ENCODE measurements at places on chromosomes 4 and X.

DNA sequence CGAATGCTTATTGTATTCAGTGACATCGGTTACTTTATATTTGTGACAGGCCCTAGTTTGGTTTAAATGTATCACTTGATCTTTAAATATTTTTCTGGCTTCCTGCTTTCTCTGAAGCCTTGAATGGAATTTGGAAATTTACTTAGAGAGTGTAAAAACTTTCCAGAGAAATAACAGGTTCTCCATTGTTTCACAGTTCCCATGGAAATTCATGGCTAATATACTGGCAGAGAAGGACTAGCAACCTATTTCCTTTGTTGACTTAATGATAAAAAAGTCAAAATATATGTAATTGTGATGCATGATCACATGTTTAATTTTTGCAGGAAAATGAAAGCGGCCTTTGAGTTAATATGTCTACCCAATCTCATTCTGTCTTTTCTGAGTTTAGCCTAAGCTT is 13.2 kb downstream of the NEIL3 start:
- DNase-seq = no peak

GRCh38 chrX:48936429-48937053 is 17.7 kb upstream of the PIM2 start:
- DNase-seq = no peak

DNA sequence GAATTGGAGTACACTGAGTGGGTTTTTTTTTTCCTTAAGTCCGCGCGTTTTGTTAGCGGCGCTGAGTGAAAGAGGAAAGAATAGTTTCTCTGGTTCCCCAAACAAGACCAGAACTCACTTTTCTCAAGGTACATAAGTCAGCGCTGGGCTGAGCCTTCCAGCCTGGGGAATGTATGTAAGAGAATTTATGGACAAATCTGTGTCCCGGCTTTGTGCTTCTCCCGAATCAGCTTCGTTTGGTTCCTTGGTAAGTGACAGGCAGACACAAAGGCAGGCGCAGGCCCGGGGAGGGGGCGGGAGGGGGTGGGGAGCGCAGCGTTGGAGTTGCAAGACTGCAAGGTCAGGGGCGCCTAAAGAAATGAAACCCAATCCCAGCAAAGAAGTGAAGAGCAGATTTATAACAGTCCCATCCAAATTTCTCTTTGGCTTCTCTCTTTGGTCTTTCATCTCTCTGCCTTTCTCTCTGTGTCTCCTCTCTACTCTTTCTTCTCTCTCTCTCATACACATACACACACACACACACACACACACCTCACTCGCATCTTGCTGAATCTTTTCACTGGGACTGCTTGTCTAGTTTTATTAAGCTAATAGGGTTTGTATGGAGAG is 981 bp downstream of the TET2 start:
- peak; percentile 27 for DNase-seq

GRCh38 chrX:38804682-38805431 is 3.6 kb downstream of the MID1IP1 start:
- peak; percentile 26 for DNase-seq

DNA sequence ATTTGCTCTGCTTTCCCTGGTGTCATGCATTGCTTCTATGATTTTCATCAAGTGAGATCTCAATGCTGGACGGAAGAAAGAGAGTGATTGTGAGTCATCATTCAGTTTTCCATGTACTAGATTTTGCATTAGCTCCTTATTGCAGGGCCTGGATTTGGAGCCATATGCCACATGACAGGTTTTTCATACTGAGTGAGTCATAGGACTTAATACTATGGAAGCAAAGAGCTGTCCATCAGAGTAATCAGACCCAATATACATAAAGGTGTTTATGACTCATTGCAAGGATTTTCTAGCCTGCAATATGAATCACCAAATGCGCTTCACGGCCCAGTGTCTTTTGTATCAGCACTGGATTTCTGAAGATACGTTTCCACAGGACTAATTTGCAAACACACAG is 11.2 kb upstream of the TFDP3 start:
- no peak for DNase-seq

Data from activated CD4-positive, alpha-beta T cell treated with anti-CD3 and anti-CD28 coated beads, Interleukin-2, amount 10 ng/mL, durations not matched to agents 7 days and 5 days (primary cell).